NCI-H146 (cell line): ENCODE measurements at places on chromosomes 2 and 18.

GRCh38 chr2:36680012-36680411 is 16.5 kb upstream of the VIT start:
- DNase-seq: no peak

DNA sequence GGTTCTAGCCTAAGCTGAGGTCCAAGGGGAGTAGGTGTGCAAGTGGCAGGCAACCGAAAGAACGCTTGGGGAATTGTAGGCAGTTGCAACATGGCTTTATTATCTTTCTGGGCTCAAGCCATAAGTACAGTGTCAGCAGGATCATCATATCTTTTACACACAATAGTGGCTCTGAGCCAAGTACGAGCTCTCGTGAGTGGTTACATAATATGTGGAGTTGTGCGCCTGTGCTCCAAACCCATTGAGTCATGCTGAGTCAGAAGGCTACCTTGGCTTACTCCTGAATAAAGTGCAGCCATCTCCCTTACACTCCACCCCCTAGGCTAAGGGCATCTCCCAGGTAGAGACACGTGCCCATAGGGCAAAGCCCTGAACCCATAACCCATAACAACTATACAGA is 233.9 kb downstream of the SATB2 start:
- no peak for DNase-seq

GRCh38 chr2:234846599-234847363 is 105.0 kb upstream of the SH3BP4 start:
- DNase-seq: no peak

GRCh38 chr18:80006724-80007123 is 18.4 kb upstream of the TXNL4A start:
- peak; percentile 83 for DNase-seq

- DNase-seq: no peak
Measured at GRCh38 chr18:76643996-76644395, 149.0 kb upstream of the ZNF516 start.

DNA sequence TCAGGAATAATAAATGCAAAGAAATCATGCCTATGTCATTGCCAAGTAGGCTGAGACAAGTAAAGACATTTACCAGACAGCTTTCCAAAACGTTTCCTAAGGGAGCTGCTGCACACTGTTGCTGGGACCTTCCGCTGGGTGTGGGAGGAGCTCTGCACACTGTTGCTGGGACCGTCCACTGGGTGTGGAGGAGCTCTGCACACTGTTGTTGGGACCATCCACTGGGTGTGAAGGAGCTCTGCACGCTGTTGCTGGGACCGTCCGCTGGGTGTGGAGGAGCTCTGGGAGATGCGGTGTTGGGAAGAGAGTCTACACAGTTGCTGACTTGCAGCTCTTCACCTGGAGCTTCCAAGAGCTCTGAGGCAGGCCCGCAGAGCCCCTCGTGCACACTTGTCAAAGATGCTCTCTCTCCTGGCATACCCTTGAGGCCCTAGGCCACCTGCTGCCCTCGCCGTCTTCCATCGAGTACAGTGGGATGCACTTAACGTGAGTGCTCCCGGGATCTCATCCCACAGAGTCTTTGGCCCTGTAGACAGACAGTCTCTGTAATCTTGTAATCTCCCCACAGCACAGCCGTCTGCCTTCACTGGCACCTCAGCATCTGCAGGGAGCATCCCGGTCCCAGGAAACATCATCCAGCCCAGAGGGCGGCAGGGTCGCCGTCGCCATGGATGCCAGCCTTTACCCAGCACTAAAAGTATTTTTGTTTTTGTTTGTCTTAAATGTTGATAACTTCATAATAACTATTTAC is 51.4 kb downstream of the TRAPPC12 start:
- no peak for DNase-seq

DNA sequence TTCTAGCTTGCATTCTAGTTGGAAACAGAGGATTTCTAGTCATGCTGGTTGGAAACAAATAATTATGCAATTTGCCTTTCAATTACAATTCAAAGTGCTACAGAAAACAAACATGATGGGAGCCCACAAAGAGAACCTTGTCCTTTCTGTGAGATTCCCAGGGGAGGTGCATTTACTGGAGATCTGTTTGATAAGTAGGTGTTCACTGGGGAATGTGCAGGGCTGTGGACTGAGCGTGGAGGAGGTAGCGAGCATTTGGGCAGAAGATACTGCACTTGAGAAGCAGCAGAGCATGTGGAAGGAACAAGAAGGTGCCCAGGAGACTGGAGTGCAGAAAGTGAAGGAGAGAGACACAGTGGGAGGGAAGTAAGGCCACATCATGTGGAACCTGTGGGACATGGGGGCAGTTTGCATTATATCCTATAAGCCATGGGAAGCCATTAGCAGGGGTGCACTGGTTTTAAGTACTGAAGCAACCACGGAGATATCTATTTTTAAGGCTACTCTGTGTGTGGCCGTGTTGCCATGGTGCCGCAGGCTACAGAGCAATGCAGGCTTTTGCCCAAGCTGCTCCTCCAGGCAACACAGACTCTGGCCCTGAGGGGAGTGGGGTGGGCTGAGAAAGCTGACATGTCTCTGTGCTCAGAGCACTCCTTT is 154.0 kb downstream of the ANTXR1 start:
- DNase-seq: no peak
